Hematopoietic multipotent progenitor cell treated with erythropoietin and hydrocortisone succinate and interleukin-3 and kit ligand, for 17 days (in vitro differentiated cells): ENCODE measurements at places on chromosomes 6 and 20.

GRCh38 chr20:49276161-49276960 is 1.5 kb downstream of the ZNFX1 start:
- peak; percentile 83 for DNase-seq

DNA sequence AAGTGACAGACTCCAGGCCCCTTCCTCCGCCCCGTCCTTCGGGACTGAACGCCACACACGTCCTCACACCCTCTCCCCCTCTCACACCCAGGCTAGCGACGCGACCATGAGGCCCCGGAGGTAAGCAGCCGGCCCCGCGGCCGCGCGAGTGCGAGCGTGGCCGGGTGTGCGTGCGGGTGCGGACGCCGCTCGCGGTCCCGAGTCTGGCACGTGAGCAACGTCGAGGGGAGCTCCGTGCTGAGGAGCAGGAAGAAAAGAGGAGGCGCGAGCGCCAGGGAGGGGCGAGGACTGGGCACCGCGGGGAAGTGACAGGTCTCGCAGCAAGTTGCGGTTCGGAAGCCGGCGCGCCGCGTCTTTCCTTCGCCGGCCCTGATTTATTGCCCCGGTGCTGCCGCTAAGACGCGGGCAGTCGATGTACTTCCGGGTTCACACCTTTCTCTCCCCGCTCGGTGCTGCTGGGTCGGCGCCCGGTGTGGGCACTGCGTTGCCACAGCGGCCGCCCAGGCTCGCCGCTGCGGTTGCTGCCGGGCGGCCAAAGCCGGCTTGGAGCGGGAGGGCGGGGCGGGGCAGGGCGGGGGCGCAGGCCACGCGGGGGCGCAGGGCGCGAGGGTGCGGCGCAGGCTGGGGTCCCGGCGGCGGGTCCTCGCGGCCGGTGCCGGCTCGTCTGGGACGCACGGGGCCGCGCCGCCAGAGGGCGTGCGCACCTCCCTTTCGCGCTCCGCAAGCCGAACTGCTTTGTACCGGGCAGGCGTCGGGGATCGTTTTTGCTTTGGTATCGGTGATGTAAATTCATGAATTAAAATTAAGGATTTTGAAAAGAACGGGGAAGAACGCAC is 15.8 kb upstream of the LIN28B start:
- no peak for DNase-seq

DNA sequence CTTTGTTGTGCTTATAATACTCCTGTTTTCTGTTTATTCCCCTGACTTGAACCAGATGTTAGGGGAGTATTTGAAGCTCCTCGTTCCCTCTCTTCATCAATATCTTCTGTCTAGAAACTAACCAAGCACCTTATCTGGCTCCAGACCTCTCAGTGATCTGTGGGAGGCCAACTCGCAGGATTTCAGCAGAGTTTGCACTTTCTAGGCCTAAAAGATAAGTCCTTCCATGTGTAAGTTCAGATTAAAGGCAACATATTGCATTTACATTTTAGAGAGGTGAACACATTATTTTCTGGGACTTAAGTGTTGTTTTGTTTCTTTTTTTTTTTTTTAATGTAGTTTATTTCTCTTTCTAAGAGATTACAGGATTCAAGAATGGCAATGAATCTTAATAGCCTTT is 139.4 kb upstream of the AKAP12 start:
- DNase-seq = no peak

DNA sequence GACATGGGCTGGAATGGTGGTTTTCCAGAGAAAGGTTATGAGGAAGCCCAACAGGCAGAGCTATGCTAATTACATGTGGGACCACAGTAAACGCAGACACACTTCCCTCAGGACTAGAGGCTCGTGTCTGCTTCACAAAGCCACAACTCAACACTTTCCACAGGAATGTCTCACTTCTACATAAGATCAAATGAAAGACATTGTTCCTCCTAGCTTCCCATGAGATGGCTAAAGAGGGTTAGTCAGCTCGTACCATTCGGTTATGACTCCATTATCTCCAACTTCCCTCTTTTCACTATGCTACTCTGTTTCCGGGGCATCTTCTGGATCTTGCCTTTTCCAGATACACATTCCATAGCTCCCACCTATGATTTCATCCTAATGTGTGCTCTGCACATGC is 29.1 kb upstream of the ZC3H12D start:
- DNase-seq = no peak

GRCh38 chr6:36946526-36946925 is 8.0 kb upstream of the PI16 start:
- DNase-seq = no peak

- DNase-seq = no peak
Observed at GRCh38 chr20:11170565-11170964, 496.8 kb upstream of the JAG1 start.

DNA sequence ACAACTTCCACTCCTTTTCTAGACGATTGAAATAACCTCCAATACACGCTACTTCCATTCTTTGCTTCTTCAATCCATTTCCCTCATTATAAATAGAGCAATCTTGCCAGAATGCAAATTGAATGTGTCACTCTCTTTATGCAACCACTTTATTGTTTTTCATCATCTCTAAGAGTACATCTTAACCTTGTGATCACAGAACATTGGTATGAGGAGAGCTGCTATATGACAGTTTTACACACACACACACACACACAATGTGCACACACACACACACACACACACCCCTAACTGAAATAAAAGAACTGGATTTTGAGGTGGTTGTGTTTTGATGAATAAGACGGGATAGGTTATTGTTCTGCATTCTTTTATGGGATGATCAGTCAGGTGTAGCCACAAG is 187.0 kb downstream of the HDGFL1 start:
- DNase-seq = no peak

GRCh38 chr20:58479726-58480440 is 35.3 kb downstream of the APCDD1L start:
- no peak for DNase-seq

- no peak for DNase-seq
Observed at GRCh38 chr20:47432834-47433210, 68.9 kb upstream of the NCOA3 start.

GRCh38 chr6:2103765-2104523 is 141.5 kb downstream of the GMDS start:
- DNase-seq = no peak

- DNase-seq = no peak
Observed at GRCh38 chr6:70957284-70957617, 391 bp upstream of the B3GAT2 start.

DNA sequence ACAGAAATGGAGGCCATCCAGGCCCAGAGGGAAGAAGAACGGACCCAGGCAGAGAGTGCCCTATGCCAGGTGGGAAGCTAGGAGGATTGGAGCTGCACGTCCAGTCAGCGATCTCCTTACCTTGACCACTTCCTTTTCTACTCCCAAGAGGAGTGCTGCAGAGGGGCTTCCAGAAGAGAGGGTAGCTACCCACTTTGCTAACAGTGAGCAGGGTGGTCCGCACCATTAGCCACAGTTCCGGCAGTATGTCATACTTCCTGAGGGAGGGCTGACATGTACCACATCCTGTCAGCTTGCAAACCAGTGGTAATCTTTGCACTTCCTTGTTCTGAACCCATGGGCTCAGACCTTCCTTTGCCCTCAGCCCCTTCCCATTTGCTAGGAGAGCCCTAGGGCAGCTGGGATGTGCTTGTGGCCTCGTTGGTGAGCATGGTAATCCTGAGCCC is 35.4 kb downstream of the CEP250 start:
- DNase-seq = no peak

DNA sequence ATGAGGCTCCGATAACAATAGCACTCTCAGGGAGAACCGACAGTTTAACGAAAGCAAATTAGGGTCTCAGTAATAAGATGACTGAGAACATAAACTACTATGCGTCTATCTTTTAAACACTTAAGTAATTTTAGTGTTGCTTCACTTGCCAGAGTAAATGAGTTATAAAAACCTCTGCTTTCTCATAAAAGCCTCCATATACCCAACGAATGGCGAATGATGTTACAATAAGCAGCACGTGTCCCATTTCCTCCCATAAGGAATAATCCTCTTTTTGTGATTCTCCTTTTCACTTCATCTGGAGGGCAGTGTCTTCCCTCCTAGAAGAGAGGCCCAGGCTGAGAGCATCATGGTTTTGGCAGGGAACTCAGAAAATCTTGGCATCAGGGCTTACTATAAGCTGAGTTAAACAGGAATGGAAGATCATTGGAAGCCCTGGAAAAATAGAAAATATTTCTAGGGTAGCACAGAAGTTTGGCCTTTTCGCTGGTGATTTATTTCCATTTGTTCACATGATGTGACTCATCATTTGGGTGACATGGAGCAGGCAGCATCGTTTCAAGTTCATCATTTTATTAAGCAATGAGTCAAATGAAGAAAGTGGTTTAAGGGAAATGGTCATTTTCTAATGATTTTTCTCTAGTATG is 255.4 kb downstream of the ATXN1 start:
- no peak for DNase-seq

GRCh38 chr6:47168180-47168579 is 126.0 kb upstream of the ADGRF1 start:
- DNase-seq = no peak

DNA sequence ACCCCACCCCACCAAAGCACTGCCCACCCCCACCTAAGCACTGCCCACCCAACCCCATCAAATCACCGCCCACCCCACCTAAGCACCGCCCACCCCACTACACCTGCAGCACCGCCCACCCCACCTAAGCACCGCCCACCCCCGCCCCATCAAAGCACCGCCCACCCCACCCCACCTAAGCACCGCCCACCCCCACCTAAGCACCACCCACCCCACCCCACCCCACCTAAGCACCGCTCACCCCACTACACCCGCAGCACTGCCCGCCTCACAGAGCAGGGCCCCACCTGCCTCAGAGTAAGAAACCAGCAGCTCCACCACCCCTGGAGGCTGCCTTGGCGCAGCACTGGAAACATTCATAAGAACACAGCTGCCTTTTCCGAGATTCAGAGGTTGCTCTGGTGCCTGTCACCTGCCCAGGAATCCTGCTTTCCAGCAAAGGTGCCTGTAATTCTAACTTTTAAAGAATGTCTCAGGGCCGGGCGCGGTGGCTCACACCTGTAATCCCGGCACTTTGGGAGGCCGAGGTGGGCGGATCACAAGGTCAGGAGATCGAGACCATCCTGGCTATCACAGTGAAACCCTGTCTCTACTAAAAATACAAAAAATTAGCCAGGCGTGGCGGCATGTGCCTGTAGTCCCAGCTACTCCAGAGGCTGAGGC is 148.2 kb downstream of the BMP7 start:
- no peak for DNase-seq

GRCh38 chr6:81894788-81895271 is 142.3 kb upstream of the TENT5A start:
- no peak for DNase-seq

DNA sequence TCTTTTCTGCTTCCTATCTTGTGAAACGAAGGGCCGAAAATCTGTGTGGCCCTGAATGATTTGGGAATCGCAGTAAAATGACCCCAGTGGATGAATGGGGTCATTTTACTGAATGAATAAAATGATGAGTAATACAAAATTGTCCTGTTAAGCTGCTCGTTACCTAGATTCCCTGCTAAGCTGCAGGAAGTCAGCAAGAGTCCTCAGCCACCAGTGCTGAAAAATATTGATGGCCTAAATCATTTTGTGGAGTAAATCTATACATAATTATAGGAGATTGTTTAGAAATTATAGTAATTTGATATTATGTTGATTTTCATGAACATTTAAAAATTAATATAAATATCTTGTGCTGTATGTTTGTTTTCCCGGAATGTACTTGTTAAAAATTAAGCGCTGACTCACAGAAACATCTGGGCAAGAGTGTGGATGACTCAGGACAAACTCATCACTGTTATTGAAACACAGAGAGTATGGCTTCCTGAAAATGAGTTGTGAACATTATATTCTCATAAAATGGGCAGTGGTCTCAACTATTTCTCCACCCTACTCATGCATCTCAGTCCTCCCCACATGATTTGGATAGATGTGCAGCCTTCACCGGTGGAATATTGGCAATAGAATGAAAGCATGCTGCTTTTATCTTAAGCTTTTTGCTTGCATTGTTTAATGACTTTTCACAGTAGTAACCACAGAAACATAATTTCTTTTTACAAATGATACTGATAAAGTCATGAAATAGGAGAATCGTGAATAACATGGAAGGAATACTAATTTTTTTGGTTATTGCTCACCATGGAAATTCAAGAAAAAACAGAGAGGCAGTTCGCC is 36.2 kb upstream of the RGS17 start:
- DNase-seq = no peak

DNA sequence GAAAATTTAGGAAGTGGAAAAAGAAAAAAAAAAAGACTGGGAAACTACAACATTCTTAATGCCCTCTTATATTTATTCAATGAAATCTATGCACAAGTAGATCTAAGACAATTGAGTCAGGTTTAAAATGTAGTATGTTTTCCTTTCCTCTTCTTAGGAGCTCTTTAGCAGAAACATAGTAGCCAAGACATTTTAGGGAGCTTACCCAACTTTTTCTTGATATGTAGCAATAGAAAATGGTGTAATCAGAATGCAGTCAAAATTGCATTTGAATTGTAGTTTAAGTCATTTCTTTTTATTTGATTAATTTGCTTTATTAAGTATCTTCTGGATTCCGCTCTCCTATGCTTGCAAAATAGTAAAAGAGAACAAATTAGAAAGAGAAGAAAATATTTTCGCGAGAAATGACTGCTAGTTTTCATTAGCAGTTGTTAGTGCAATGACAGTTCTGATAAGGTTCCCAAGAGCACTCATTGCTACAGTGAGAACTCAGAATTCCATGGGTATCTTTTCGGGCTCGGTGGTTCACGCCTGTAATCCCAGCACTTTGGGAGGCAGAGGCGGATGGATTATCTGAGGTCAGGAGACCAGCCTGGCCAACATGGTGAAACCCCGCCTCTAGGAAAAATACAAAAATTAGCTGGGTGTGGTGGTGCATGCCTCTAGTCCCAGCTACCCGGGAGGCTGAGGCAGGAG is 52.2 kb downstream of the JARID2 start:
- no peak for DNase-seq

DNA sequence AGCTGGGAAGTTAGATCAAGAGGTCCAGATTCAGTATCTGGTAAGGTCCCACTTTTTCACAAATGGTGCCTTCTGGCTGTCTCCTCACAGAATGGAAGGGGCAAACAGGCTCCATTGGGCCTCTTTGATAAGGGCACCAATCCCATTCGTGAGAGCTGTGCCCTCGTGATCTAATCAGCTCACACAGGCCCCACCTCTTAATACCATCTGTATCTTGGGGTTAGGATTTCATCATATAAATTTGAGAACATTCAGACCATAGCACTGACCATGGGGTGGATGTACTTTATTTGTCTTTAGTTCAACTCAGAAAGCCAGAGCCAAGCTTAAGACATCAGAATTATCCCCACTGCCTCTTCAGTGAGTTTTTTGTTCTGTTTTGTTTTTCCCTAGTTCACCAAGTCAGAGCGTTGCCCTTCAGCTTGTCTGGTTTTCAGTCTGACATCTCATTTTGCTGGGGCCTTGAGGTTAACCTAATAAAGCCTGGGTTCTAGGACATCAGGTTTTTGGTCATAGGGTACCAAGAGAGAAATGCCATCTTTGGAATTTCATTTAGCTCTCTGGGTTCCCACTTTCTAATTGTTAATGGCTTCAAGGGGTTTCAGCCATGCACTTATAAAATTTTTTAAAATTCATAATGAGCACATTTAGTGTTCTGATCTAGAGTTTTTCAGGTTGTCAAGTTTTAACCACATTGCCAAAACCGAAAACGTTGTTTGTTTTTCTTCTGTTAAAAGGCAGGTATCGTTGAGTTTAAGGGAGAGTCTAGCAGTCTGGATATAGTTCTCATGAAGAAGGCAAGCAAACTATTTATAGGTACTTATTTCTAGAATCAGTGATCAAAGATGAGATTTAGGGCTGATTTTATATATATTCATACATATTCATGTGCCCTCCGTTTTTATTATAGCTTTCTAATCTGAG is 19.0 kb downstream of the SENP6 start:
- DNase-seq = peak; percentile 37
